Right lung (tissue), 10 donors: ENCODE measurements at places on chromosomes 11 and 22. TPM values are rescaled to one million over a fixed set of nuclear protein-coding genes. Genes with fewer than 3 reads are reported as not detected.

GRCh38 chr11:65186701-65187100, 5.0 kb downstream of the CAPN1 start:
- DNase-seq = no peak

DNA sequence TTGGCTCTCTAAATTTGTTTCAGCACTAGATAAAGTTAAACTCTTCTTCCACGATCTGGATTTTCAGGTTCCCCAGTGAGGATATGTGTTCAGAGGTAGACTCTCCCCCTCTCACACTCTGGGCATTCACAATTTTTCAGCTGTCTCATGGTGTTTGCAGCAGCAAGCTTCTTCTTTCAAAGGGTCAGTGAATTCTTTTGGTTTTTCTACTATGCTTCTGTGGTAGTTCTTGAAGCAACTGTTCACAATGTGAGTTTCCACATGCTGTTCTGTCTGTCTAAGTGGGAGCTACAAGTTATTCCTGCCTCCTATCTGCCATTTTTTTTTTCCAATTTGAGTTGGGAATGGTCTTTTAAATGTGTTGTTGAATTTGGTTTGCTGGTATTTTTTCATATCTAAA, 25.4 kb downstream of the CNTF start:
- DNase-seq = no peak

DNA sequence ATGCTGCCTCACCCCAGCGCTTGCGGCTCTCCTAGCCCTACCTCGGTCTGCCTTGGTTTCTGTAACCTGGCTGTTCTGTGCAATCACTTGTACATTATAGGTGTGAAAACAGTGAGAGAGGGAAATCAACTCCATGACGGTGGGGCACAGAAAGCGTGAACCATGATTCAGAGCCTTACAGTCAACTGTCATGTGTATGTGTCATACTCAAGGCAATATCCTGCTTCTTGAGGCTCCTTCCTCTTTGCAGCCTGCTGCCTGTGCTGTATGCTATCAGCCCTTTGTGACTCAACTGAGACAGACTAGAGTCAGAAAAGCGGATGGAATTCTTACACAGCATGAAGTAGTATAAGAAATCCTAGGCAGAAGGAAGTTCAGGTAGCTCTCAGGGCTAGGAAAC, 2.1 kb downstream of the NRIP3 start:
- DNase-seq = no peak

GRCh38 chr11:120141768-120142423, 4.0 kb upstream of the TRIM29 start:
- DNase-seq = no peak

DNA sequence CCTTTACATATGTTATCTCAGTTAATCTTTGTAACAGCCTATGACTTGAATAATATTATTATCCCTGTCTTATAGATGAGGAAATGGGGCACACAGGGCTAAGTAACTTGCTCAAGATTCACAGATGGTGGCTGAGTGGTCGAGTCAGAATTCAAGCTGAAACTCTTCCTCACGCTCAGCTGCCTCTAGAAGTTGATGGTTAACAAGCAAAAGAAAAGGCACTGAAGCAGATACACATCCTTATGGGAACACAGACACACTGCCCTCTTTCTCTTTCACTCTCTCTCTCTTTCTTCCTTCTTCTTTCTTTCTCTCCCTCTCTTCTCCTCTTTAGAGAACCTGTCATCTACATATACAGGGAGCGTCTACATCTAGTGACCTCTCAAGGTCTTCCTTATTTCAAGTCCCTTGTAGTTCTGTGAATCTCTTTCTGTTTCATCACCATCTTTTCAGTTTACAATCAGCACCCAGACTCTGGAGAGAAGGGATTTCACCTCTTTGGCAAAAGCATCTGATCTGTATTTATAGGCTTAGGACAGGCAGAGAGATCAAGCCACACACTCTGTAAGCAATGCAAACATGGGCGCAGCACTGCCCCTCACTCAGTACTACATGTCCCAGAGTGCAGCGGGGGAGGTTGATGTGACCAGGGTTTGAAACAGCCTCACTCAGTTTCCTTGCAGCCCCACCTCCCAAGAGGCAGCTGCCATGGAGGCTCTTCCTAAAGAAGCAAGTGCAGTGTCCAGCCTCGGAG, 75.7 kb downstream of the GRAMD1B start:
- no peak for DNase-seq

GRCh38 chr11:130592056-130592455, 143.6 kb downstream of the ADAMTS15 start:
- no peak for DNase-seq

DNA sequence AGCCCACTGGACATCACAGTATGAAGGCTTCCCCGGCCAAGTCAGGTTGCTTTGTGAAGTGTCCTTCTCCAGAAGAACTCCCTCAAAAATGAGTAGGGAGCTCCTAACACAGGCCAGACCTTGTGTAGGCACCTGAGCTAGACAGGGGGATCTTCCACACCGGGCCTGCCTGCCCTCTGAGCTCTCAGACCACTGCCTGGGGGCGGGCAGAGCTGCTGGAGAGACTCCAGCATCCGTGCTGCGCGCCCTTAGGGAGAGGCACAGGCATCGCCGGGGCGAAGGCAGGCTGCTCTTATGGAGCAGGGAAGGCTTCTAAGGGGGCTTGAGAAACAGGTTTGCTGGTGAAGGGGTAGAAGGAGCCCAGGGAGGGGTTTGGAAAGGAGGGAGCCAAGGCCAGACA, 4.4 kb downstream of the KCNJ5 start:
- DNase-seq = no peak

DNA sequence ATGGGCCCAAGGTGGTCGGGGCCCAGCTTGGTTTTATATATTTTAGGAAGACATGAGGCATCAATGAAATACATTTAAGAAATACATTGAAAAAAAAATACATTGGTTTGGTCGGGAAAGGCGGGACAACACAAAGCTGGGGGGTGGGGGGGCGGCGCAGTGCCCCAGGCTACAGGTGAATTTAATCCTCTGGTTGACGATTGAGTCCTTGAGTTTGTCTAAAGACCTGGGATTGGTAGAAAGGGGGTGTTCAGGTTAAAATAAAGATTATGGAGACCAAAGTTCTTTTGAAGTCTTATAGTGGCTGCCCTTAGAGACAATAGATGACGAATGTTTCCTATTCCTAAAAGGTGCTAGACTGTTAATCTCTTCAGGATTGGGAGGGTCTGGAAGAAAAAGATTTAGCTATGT, 3.1 kb downstream of the IFITM1 start:
- DNase-seq = no peak

DNA sequence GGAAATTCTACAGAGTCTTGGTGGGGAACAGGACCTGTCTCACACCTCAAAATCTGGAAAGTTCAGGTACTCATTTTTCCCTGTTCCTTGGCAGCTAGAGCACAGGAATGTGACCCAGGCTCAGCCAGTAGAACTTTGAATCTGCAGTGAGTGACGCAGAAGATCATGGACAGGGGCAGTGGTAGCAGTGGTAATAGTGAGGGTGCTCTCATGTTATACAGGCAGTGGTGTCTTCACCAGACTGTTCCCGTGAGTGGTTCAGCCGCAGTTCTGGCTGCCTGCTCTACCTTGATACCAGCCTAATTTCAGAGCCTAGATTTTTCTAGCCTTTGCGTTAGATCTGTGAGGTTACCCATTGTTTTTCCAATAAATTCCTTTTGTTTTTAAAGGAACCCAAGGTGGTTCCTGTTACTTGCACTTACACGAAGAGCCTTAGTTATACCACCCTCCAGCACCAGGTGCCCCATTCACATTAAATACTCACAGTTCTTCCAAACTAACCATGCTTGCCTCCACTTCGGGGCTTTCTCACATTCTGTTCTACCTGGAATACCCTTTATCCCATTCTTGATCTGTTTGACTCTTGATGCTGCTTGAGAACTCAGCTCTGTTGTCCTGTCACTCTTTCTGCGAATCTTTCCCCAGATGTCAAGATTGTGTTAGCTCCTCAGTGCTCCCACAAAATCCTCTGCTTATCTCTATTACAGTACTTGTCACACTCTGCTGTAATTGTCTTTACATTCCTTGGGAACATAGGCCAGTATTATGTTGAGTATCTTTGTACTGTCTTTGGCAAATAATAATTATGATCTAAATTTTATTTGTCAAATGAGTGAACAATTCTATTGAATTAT, 47.8 kb downstream of the SWAP70 start:
- DNase-seq = no peak

Gene TBX10
- not detected for polyA plus RNA-seq

Gene MS4A3
- polyA plus RNA-seq = 2.3 TPM

Gene BIRC3
- 4.7 TPM for polyA plus RNA-seq

Gene CBX6
- 35.2 TPM for polyA plus RNA-seq

Gene JAM3
- polyA plus RNA-seq = 65.9 TPM

Gene THY1
- 35.7 TPM for polyA plus RNA-seq

Gene MMP8
- polyA plus RNA-seq = 0.26 TPM

Gene SERPING1
- 177 TPM for polyA plus RNA-seq

Gene OR10A3
- 0.08 TPM for polyA plus RNA-seq

Gene PRDM11
- 18.9 TPM for polyA plus RNA-seq
